ENCODE measurements at places on chromosomes 3 and 15.

- no peak for DNase-seq
These were observed 1.1 kb downstream of the MYH15 start for GRCh38 chr3:108509263-108509662.

GRCh38 chr15:60961541-60962485 lies 267.3 kb downstream of the RORA start:
- no peak for DNase-seq

- no peak for DNase-seq
These were observed 28.7 kb downstream of the ADAMTSL3 start for GRCh38 chr15:83682476-83683088.

DNA sequence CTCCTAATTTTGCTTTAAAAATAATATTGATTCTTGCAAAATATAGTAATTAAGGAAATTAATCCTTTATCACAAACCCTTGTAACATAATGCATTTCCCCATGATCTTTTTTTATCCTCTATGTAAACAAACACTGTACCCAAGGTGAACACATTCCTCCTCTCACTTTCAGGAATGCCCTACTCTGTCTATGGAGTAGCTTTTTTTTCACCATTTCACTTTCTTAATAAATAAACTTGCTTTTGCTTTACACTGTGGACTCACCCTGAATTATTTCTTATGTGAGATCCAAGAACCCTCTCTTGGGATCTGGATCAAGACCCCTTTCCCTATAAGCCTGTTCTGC lies 90.5 kb upstream of the LRRN1 start:
- DNase-seq = no peak

GRCh38 chr15:23566071-23566554 lies 639 bp downstream of the MKRN3 start:
- DNase-seq = no peak
